ENCODE measurements at places on chromosomes 6 and 20. TPM values are rescaled to one million over a fixed set of nuclear protein-coding genes. Genes with fewer than 3 reads are reported as not detected.
A peak's percentile ranks its signal among the peaks of the same experiment; 100 is the strongest.

DNA sequence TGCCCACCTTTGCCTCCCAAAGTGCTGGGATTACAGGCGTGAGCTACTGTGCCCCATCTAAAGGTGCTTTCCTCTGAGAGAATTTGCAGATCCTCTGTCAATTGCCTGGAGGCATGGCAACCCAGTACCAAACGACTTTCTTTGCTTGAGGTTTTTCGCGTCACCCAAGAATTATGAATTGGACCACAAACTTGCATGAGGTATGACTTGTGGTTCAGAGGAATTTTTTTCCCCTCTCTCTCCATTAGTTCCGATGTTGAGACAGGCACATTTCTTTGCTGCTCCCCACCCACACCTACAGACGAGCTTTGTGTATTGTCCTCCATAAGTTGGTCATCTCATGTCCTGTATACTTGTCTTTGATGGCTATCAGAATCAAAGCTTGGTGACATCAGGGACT lies 11.8 kb upstream of the SCAF8 start:
- peak; percentile 8 for DNase-seq

DNA sequence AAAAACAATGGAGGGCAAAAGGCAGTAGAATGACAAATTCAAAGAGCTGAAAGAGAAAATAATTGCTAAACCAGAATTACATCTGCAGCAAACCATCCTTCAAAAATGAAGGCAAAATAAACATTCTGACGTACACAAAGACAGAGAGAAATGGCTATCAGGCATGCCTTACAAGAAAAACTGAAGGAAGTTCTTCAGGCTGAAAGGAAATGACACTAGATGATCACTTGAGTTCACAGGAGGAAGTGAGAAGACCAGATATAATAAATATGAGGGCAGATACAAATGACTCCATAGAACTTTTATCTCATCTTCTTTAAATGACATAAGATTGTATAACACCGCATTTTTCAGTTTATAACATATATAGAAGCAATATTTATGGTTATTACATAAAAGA lies 30.0 kb downstream of the DZANK1 start:
- DNase-seq: no peak

- no peak for DNase-seq
These were observed 12.8 kb upstream of the ARMC12 start for GRCh38 chr6:35724059-35724458.

- DNase-seq: peak; percentile 18
These were observed 193.7 kb downstream of the GJA10 start for GRCh38 chr6:90088009-90088408.

GRCh38 chr20:25865715-25866656 lies 169.3 kb upstream of the ZNF337 start:
- peak; percentile 66 for DNase-seq

DNA sequence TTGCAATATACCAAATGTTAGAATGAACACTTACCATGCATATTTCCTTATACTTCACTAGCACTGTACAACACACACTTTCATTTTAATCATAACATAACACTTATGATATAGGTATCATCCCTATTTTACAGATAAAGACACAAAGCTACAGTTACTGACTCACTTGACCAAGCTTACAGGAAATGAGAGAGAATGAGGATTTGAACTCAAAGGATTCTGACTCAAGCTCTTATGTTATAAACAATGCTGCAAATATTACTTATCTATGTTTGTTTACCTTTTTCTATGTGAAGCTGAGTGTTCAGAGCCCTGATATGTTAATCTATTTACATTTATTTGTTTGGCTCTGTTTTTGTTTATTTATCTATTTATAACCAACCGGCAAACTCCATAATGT lies 245.4 kb downstream of the PTPRK start:
- DNase-seq: no peak

The HSPA12B gene
- not detected for total RNA-seq

The ASIP gene
- total RNA-seq: not detected

The MCM9 gene
- 15.8 TPM for total RNA-seq

The PPP1R16B gene
- total RNA-seq: 0.69 TPM

The OPRM1 gene
- total RNA-seq: not detected

The KIF6 gene
- total RNA-seq: 23.6 TPM

The SAMD5 gene
- total RNA-seq: 1.8 TPM

The C6orf52 gene
- 0.63 TPM for total RNA-seq

The TNFRSF21 gene
- total RNA-seq: 15.0 TPM
